Activated CD8-positive, alpha-beta memory T cell treated with anti-CD3 and anti-CD28 coated beads for 1 hour (primary cell): ENCODE measurements at places on chromosomes 1 and 21.

DNA sequence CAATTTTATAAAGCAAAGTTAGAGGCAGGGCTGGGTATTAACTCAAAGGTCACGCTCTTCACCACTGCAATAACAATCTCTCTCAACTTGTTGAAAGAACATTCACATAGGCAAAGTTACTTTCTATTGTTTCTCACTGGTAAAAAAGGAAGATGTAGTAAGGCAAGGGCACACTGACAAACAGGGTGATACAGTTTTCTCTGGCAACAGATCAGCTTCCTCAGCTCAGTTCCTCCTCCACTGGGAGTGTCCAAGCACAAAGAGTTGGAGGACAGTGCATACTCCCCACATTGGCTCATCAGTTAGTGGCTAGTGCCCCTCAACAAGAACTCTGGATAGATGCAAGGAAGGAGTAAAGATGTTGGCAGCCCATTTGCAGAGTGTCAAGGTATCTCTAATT is 3.7 kb downstream of the PLPPR4 start:
- no peak for DNase-seq

DNA sequence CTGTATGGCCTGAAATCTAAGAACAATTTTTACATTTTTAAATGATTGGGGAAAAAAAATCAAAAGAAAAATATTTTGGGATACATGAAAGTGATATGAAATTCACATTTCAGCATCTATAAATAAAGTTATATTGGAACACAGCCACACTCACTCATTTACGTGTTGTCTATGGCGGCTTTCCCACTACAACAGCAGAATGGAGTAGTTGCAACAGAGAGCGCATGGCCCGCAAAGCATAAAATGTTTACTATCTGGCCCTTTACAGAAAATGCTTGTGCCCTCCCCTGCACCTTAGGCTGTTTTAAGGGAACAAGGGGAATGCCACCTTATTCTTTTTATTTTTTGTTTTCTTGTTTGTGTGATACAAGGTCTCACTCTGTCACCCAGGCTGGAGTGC is 3.5 kb downstream of the KLHDC8A start:
- DNase-seq, result no peak

DNA sequence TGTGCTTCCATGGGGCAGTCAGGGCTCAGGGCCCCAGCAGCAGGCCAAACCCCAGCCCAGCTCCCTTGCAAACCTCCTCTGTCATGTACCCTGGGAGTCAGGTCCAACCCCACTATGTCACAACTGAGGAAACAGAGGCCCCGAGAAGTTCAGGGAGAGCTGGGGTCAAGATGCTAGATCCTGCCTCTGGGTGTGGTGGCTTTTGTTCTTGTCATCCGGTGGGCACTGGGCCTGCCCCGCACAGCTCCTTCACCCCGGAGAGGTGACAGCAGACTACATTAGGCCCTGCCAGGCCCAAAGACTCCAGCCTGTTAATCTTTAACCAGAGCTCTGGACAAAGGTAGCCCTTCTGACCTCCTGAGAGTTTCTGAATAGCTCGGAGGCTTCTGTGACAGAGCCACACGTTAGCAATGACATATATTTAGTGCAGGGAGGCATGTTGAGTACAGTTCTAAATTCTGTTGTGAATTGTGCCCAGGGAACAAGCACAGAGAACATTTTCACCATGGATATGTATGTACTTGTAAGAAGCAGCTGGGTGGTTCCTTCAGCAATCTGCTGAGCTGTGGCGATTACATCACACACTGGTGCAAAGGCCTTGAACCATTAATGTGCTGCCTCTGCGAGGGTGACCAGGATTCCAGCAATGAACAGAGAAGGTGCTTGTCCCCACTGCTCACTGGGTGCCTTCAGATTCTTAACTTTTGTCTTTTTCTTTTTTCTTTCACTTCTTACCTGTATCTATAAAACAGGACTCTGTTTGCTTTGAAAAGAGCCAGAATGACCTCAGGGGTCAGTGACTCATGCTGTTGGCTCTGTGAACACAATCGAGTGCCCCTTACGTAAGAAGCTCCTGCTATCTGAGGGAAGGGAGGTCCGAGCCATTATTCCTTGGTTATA is 102.8 kb downstream of the RHOU start:
- no peak for DNase-seq

GRCh38 chr1:56654126-56654923 is 9.2 kb downstream of the PRKAA2 start:
- DNase-seq, result no peak

DNA sequence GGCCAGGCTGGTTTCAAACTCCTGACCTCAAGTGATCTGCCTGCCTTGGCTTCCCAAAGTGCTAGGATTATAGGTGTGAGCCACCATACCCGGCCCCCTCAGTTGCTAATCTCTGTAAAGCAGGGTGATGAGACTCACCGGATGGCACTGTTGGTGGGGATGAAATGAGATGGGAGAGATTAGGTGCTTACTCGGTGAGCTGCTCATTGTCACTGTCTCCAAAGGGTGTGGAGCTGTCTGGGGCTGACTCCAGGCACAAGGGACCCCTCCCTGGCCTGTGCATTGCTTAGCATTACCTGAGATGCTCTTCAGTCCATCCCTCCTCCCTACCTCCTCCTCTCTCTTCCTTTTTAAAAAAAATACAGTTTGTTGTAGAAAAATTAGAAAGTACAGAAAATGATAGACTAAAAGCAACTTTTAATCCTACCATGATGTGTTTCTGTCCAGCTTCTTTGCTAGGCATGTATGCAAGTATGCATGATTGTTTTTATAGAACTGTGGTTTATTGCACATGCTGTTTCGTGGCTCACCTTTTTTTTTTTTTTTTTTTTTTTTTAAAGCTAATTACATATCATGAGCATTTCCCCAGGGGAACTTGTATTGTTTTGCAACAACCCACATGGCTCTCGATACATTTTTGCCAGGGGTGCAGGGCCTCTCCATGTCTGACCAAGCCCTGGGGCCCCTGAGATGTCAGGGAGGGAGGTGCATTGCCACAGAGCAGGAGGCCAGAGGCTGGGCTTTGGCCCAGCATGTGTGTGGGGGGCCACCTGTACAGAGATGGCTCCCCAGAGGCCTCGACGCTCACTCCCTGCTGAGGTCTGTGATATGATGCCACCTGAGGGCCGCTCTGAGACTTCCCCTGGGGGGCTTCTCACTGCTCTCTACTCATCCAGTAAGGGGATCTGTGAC is 55.4 kb downstream of the ARHGEF10L start:
- no peak for DNase-seq

- DNase-seq, result no peak
Observed at GRCh38 chr21:39633770-39634181, 21.0 kb downstream of the B3GALT5 start.

- DNase-seq, result peak; percentile 60
Observed at GRCh38 chr1:167555971-167556714, 2.6 kb upstream of the CREG1 start.

- DNase-seq, result no peak
Observed at GRCh38 chr1:90308421-90308820, 313.5 kb downstream of the ZNF326 start.

GRCh38 chr1:178934546-178934945 is 63.7 kb upstream of the ANGPTL1 start:
- DNase-seq, result no peak

GRCh38 chr1:224045556-224045955 is 68.4 kb upstream of the FBXO28 start:
- DNase-seq, result no peak

- DNase-seq, result no peak
Observed at GRCh38 chr1:206059355-206059915, 6.5 kb downstream of the RHEX start.

DNA sequence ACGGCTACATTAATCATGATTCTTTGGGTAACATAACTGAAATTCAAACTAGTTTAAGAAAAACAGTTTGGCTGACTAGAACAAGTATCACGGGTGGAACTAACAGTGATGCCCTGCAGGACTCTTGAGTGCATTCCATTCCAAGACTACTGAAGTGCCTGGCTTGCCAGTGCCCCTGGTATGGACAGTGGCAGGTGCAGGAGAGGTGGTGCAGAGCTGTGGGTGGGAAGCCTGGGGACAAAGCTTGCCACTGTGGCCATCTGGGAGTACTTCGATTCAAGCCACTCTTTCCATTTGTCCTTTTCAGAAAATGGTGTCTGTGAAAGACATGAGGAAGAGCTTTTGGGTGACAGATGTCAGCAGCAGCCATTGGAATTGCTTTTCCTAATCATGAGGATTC is 166.5 kb downstream of the RRAGC start:
- no peak for DNase-seq

DNA sequence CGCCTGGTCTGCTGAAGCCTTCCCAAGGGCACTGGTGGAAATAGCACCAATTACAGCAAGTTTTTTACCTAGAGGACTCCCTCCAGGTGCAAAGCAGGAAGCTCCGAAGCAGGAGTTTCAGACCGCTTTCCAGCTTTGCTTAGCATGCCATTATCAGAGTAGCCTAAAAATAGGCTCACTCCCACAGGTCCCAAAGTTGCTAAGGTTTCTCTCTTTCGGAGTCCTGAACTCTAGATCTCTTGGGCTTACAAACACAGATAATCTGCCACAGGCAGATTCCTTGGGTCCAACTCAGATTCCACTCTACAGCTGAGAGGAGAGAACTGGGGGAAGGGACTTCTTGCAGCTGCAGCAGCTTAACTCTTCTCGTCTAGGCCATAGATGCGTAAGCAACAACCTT is 22.5 kb downstream of the ZMYND12 start:
- no peak for DNase-seq

DNA sequence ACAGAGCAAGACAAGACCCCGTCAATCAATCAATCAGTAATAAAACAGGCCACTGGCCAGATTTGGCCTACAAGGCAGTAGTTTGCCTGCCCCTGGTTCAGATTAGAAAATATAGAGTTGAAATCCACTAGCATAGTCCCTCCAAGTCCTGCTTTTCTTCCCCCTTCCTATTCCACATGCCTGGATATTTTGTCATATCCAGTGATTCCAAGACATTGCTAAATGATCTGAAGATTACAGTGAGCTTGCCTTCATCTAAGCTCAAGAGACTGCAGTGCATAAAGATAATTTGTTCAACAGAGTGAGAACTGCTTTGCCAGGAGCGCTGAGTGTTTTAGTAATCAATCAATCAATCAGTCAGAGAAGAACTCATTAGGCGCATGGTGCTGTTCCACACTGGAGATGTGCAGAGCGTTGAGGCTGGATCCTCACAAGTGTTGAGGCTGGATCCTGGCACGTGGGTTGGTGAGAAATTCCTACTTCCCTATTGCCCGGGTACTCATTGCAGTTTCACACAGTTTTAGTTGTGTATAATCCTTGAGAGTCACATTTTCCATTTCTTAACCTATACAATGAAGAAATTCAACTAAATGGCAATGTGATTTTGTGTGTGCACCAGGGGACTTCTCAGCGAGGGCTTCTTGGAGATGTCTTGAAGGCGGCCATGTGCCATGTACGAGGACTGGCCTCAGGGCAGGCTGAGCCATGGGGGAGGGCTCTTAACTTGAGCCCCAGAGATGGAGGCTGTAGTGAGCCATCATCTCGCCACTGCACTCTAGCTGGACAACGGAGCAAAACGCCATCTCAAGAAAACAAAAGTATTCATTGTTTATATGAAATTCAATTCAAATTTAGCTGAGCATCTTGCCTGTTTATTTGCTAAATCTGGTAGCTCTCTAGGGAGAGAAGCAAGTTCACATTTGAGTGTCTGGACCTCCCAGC is 76.3 kb downstream of the TOMM20 start:
- no peak for DNase-seq

DNA sequence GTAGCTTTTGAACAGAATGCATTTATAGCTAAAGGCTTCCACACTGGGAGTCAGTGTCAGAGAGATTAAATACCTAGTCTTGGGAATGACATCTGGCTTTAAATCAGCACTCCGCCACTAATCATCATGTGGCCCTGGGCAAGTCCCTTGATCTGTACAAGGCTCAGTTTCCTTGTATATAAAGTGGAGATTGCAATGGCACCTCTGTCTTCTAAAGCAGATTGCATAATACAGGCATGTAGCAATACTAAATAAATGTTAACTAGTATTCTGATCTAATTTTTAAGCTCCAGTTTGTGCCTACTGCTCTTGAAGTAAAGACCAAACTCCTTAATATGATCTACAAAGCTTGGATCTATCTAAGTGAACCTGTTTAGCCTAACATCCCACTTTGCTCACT is 249.4 kb downstream of the PLPP3 start:
- DNase-seq, result no peak

GRCh38 chr1:212526111-212526491 is 82.5 kb upstream of the ATF3 start:
- no peak for DNase-seq

GRCh38 chr1:186413319-186413718 is 37.7 kb downstream of the ODR4 start:
- DNase-seq, result no peak

- no peak for DNase-seq
Observed at GRCh38 chr1:99601208-99601607, 44.7 kb upstream of the PALMD start.

DNA sequence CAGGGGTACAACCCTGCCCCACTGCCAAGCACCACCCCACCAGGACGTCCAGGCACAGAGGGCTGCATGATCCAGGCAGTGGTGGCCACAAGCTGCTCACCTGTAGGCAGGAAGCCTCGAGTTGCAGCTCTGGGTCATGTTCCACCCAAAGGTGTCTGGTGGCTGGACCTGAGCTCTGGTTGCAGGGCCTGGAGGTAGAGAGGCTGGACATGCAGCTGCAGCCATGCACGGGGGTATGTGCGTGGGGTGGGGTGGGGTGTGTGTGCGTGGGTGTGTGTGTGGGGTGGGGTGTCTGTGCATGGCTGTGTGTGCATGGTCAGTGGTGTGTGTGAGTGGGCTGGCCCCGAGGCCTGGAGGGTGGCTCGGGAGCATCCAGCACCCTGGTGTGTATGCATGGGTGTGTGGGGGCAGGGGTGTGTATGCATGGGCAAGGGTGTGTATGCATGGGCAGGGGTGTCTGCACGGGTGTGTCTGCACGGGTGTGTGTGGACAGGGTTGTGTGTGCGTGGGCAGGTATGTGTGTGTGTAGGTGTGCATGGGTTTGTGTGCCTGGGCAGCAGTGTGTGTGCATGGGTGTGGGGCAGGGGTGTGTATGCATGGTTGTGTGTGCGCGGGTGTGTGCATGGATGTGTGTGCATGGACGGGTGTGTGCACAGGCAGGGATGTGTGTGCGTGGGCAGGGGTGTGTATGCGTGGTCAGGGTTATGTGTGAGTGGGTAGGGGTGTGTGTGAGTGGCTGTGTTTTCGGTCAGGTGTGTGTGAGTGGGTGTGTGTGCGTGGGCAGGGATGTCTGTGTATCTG is 15.6 kb downstream of the ARHGEF16 start:
- DNase-seq, result no peak

GRCh38 chr1:86868477-86868876 is 45.4 kb downstream of the SELENOF start:
- no peak for DNase-seq

GRCh38 chr1:162297208-162297607 is 79.4 kb downstream of the SPATA46 start:
- no peak for DNase-seq

GRCh38 chr1:155309423-155310021 is 856 bp downstream of the FDPS start:
- DNase-seq, result no peak

GRCh38 chr1:105137543-105138457 is 1388.1 kb downstream of the AMY1C start:
- DNase-seq, result no peak

GRCh38 chr1:229204921-229205777 is 65.8 kb upstream of the RAB4A start:
- DNase-seq, result no peak
